ENCODE measurements at places on chromosomes 3 and 15.

GRCh38 chr3:48655606-48656005 lies 7.1 kb downstream of the CELSR3 start:
- no peaks in the 10 kb centered on the region for H3K27me3 ChIP-seq
- peaks cover 15% of the 10 kb centered on the region for H3K4me1 ChIP-seq
- H3K4me3 ChIP-seq, result peak overlapping the region; percentile 62
- no peak for DNase-seq
- peak overlapping the region; percentile 79 for H3K27ac ChIP-seq

DNA sequence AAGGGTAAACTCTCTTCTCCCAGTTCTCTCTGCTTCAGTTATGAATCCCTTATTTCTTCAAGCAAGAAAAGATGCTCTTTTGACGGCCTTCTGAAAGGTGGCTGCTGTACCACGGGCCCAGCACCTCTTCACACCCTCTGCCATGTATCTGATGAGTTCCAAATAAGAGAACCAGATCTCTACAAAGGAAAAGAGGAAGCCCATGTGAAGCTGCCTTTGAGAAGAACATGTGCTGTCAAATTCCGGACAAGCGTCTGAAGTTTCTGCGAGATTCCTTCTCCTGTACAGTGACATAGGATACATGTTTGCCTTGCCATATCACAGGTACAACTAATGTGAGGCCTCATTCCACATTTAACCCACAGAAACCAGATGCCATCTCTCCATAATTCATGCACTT lies 59.2 kb downstream of the SH3BP5 start:
- H3K4me1 ChIP-seq, result peaks cover 11% of the 10 kb centered on the region
- no peaks in the 10 kb centered on the region for H3K27me3 ChIP-seq
- no peak overlapping the region for H3K27ac ChIP-seq
- DNase-seq, result no peak
- H3K36me3 ChIP-seq, result no peaks in the 10 kb centered on the region

- H3K4me1 ChIP-seq, result peaks cover 14% of the 10 kb centered on the region
- H3K27me3 ChIP-seq, result no peaks in the 10 kb centered on the region
- no peaks in the 10 kb centered on the region for H3K36me3 ChIP-seq
These were observed 251.4 kb downstream of the NR1D2 start for GRCh38 chr3:24196526-24196925.

GRCh38 chr3:12707449-12707848 lies 43.5 kb upstream of the RAF1 start:
- H3K27ac ChIP-seq, result no peak overlapping the region
- H3K4me3 ChIP-seq, result no peak overlapping the region
- H3K27me3 ChIP-seq, result no peaks in the 10 kb centered on the region
- no peaks in the 10 kb centered on the region for H3K36me3 ChIP-seq
- DNase-seq, result no peak

Data from heart left ventricle (tissue), 16 donors.